ENCODE measurements at places on chromosomes 6 and 20.

GRCh38 chr6:137434640-137435039 is 59.6 kb downstream of the OLIG3 start:
- DNase-seq = no peak

DNA sequence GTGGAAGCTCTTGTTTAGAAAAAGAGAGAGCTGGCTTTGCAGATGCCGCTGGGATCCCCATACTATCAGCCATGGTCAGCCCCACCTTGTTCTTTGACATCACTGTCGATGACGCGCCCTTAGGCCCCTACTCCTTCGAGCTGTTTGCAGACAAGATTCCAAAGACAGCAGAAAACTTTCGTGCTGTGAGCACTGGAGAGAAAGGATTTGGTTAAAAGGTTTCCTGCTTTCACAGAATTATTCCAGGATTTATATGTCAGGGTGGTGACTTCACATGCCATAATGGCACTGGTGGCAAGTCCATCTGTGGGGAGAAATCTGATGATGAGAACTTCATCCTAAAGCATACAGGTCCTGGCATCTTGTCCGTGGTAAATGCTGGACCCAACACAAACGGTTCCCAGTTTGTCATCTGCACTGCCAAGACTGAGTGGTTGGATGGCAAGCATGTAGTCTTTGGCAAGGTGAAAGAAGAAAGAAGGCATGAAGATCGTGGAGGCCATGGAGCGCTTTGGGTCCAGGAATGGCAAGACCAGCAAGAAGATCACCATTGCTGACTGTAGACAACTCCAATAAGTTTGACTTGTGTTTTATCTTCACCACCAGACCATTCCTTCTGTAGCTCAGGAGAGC is 2.4 kb upstream of the BLCAP start:
- no peak for DNase-seq

GRCh38 chr6:13370623-13371022 is 42.3 kb upstream of the TBC1D7 start:
- DNase-seq = no peak

GRCh38 chr6:122696079-122696478 is 83.4 kb upstream of the FABP7 start:
- no peak for DNase-seq

DNA sequence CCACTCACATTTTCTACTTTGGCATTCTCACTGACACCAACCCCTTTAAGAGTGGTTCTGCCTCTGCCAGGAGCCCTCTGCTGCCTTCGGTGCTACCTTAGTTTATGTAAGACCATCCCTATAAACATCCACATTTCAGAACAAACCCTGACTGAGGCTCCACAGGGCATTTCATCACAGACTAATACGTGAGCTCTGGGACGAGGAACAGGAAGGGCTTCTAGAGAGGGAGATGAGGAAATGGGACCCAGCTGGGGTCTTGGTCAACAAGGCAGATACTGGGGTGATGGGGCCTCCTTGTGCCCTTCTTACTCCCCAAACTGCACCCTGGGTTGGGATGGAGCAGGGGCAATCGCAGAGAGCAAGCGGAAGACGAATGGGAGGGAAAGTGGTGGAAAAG is 86.5 kb upstream of the FYN start:
- no peak for DNase-seq

DNA sequence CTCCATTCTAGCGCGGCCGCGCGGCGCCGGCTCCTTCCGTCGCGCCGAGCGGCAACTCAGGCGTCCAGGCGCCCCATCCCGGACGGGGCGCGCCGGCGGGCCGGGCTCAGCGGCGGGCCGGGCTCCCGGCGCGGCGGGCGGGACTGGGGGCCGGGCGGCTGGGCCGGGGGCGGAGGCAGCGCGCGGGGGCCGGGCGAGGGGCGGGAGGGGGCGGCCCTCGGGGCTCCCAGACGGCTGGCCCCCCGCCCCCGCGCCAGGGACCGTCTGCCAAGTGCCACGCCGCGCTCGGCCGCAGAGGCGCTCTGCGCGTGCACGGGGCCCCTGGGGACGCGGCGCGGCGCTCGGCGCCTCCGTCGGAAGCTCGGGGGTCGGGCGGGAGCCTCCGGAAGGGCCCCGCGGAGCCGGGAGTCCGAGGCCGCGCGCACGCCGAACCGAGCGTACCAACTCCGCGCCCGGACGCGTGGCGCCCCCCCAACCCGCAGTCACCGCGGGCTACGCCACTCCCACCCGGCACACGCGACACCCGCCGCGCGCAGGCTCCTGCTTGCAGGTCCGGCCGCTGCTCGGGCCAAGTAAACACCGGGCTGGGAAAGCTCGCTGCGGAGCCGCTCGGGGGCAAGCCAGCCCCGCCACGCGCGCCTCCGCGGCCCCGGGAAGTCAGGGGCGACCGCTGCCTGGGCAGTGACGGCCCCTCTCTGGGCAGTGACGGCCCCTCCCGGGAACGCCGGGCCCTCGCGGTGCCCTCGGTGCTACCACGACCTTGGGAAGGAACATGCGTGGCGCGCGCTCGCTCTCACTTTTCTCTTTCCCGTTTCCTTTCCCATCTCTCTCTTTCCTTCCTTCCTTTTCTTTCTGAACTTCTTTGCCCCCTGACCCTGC is at the start of gene PREX1:
Gene PREX1 (minus strand): TSS at position 145 of the 879 bp plus-strand sequence. CDS start 139 bp downstream, at position 6.
- peak; percentile 87 for DNase-seq

GRCh38 chr6:78487401-78487800 is 379.9 kb upstream of the IRAK1BP1 start:
- DNase-seq = no peak

- no peak for DNase-seq
Measured at GRCh38 chr6:35473850-35474130, 5.6 kb downstream of the RPL10A start.

GRCh38 chr6:105595829-105596228 is 192.9 kb upstream of the PREP start:
- DNase-seq = no peak

DNA sequence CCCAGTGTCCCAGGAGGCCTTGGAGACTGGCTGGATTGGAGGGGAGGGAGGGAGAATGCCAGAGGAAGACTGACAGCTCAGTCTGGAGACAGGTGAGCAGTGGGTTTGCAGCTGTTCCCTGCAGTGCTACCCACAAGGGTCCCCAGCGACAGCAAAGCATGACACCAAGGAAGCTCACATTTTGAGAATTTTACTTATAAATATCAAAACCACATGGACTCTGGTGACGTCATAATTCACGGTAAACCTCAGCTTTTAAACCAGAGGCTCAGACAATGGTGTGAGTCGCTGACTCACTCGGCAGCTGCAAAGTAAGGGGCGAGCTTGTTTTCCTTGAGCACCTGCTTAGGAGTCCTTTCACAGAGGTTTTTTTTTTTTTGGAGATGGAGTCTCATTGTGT is 65.2 kb downstream of the THBS2 start:
- DNase-seq = no peak

- no peak for DNase-seq
Measured at GRCh38 chr20:35039146-35039545, 53.5 kb downstream of the TRPC4AP start.

DNA sequence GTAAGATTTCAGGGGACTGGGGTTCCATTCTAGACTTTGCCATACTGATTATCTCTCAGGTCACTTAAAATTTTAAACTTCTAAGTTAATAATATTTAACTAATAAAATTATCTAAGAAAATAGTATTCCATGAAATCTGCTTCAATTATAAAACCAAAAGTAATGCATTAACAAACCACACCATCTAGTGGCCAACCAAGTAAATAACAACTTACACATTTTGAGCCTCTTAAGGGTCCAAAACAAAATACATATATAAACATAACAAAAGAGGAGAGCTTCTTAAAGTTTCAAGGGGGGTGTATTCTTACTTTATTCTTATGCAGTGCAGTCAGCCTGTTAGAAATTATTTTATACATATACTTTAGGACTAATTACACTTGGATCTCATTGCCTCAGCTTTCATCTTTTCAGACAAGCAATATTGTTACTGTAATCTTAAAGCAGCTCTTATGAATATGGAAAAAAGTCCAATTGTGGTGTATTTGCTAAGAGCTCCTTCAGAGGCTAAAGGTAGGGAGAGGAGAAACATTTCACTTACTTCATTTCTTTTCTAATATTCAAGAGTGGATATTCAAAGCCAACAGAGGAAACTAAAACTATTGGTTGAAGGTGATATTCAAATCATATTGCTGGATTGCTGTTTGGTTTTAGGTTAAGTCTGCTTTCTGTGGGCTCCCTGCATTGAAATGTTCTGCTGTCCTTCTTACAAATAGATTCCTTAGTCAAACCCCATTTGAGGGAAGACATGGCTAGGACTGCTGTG is 199.7 kb upstream of the SIM1 start:
- DNase-seq = no peak

DNA sequence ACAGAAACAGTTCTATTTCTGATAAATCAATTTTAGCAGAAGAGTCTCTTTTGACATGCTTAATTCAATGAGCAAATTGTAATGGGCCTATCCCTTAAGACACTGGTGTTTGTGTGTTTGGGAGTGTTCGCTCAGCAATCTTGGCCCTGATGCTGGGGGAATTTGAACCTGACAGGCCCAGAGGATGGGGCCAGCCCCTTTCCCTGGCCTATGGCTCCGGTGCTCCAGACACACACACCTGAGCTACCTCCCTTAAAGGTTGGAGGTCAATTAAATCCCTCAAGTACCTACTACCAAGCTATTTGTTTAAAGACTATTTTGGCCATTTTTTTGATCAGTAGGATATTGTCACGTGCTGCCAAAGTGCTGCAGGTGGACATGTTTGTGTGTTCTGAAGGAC is 549.3 kb downstream of the PRKN start:
- no peak for DNase-seq

- no peak for DNase-seq
Measured at GRCh38 chr6:12270551-12271230, 19.5 kb upstream of the EDN1 start.

Measured in memory B cell (primary cell).